ENCODE measurements at places on chromosomes 12 and 14.
A peak's percentile ranks its signal among the peaks of the same experiment; 100 is the strongest.

- no peak for DNase-seq
Measured at GRCh38 chr14:22218728-22219127, 370.3 kb downstream of the DAD1 start.

DNA sequence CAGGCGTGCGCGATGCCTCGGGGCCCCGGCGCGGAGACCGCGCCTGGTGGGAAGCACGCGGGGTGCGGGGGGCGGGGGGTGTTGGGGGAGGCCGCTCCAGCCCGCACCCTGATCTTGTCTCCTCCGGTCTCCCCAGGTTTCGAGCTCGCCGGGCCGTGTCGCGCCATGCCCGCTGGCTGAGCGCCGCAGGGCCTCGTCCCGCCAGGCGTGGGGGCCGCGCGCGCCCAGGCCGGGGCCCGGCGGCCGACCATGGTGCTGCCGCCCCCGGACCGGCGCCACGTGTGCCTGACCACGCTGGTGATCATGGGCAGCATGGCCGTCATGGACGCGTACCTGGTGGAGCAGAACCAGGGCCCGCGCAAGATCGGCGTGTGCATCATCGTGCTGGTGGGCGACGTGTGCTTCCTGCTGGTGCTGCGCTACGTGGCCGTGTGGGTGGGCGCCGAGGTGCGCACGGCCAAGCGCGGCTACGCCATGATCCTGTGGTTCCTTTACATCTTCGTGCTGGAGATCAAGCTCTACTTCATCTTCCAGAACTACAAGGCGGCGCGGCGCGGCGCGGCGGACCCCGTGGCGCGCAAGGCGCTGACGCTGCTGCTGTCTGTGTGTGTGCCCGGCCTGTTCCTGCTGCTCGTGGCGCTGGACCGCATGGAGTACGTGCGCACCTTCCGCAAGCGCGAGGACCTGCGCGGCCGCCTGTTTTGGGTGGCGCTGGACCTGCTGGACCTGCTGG, 2.4 kb downstream of the TMEM121 start:
- DNase-seq, result no peak

DNA sequence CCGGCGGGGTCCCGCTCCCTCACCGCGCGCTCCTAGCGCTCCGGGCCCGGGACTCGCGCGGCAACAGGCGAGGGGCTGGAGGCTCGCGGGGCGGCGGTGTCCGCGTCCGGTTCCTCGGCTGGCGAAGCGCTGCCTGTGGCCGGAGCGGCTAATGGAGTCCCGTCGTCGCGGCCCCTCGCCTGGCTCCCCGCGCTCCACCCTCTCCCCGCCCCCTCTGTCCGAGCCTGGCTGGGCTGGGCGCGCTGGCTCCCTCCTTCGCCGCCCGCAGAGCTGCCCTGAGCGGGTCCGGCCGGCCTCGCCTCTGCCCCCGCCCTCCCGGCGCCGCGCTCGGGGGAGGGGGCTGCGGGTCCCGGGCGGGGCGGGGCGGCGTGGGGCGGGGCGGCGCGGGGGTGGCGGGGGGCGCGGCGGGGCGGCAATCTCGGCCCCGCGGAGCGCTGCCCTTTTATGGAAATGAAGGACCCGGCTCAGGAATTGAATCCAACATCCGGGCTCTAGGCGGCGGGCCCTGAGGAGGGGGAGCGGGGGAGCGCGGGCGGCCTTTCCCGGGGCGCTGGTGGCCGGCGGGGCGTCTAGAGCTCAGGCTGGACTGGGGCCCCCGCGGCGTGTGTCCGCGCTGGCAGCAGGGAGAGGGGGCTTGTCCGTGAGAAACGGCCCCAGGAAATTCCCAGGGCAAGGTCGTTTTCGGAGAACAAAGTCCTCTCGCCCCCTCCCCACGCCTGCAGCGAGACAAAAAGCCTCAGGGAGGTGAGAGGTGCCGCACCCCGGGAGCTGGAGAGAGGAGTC, at the start of gene FERMT2:
Gene FERMT2, minus strand, starts transcription at position 153 of the 783 bp plus-strand sequence. CDS start 482 bp downstream, outside the sequence.
- DNase-seq, result peak; percentile 69

DNA sequence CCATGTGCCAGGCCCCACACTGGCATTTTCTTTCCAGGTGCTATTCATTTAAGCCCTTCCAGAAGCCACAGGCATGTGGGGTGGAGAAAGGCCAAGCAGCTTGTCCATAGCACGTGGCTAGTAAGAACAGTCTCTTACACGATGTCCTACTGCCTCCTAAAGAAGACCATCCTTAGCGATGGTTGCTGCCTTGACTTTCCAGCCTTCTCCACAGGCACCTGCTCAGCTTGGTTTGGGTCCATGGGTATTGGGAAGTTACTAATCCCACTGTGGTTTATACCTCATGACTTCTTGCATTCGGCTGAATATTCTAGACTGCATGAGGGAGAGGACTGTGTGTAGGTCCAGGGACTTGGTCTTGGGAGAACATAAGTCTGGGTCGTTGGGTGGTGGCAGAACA, 49.2 kb downstream of the NINJ2 start:
- no peak for DNase-seq

DNA sequence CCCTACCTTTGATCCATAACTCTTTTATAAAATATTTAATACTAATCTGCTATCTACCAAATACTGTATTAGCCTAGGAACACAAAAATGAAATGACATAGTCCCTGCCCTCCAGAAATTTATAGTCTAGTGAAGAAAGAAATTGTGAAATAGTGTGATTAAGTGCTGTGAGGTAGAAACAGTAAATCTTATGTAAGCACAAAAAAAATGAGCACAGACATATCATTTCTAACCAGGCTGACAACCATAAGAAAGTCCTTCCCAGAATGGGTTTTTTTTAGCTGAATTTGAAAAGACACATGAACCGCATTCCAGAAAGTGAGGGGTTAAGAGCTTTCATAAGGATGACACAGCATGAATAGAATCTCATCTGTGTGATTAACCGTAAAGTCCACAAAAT, 145.9 kb downstream of the SOX5 start:
- DNase-seq, result no peak

Data from urinary bladder (tissue), 4 donors.